ENCODE measurements at places on chromosomes 4 and X.

GRCh38 chr4:122906859-122907305 is 15.5 kb downstream of the NUDT6 start:
- DNase-seq: no peak

DNA sequence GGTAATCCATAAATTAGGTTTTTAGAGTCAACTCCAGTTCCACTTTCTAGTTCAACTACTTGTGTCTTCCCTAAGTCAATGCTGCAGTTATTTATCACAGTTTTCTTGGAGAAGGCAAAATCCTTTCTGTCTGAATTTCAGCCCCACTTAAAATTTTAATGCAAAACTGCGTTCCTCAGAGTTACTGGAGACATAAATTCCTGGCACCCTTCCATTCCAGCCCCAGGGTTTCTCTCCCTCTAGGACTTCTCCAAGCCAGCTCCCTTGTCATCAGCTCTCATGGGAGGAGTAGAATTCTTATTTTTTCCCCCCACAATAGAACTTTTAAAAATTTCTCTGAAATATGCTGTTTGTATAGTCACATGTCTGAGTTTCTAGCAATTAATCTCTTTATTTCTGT is 50.6 kb upstream of the PHOX2B start:
- DNase-seq: no peak

DNA sequence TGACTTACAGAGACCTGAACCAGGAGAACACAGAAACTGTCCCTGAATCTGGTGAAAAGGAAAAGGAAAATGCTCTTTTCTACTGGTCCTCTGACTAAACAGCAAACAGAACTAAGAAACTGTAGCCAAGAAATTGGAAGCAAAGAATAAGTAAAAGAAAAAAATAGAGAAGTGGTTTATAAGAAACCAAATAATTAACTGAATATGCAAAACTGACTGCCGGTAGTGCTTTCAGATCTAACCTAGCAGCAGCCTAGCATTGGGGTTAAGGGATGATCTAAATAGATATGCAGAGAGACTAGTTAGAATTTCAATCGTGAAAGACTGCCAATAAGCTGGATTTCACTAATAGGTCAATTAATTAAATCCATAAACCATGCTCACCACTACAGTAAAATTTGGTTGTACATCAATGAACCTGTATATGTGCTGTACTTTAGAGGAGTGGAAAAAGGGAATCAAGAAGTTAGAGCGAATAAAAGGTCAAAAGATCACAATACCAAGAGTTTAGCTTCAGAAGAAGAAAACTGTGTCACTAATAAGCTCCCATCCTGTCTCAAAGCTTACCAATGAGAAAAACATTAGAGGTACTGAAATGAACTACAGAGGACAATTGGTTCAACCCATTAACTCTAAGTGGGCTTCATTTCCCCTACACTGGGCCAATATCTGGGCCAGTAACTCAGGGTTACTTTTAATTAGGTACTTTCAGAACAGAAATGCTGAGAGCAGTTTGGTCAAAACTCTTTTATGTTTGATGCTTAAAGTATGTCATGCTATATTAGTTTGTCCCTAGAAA is 53.6 kb downstream of the KLHL13 start:
- no peak for DNase-seq

GRCh38 chr4:67521506-67521905 is 23.8 kb downstream of the CENPC start:
- no peak for DNase-seq

GRCh38 chr4:31702326-31702725 is 982.2 kb downstream of the PCDH7 start:
- no peak for DNase-seq

DNA sequence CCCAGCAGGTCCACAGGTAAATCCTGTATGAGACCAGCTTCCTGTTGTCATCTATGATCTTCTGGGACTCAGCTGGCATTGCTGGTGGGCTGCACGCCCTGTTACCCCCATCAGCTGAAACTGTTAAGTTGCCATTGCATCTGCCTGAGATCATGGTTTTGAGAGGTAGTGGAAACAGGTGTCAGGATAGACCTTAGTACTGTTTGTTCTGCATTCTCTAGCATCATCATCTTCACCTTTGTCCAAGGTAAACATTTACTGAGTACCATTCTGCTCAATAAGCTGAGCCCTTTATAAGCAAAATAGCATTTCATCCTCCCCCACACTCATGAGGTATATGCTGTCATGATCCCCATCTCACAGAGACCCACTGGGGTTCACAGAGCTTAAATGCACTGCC is 42.9 kb upstream of the PROM1 start:
- DNase-seq: no peak

GRCh38 chr4:6905516-6906445 is 3.8 kb upstream of the TBC1D14 start:
- no peak for DNase-seq

- no peak for DNase-seq
Observed at GRCh38 chr4:8837181-8837841, 34.3 kb downstream of the HMX1 start.

DNA sequence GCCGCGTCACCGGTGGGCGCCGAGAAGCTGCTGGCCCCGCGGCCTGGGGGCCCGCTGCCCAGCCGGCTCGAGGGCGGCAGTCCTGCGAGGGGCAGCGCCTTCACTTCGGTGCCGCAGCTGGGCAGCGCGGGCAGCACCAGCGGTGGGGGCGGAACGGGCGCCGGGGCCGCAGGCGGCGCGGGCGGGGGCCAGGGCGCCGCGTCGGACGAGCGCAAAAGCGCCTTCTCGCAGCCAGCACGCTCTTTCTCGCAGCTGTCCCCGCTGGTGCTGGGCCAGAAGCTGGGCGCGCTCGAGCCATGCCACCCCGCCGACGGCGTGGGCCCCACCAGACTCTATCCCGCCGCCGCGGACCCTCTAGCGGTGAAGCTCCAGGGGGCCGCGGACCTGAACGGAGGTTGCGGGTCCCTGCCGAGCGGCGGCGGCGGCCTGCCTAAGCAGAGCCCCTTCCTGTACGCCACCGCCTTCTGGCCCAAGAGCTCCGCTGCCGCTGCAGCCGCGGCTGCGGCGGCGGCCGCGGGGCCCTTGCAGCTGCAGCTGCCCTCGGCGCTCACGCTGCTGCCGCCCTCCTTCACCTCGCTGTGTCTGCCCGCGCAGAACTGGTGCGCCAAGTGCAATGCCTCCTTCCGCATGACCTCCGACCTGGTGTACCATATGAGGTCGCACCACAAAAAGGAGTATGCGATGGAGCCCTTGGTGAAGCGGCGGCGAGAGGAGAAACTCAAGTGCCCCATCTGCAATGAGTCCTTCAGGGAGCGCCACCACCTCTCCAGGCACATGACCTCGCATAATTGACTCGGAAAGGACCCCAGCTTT is 5.6 kb downstream of the PRDM8 start:
- no peak for DNase-seq

DNA sequence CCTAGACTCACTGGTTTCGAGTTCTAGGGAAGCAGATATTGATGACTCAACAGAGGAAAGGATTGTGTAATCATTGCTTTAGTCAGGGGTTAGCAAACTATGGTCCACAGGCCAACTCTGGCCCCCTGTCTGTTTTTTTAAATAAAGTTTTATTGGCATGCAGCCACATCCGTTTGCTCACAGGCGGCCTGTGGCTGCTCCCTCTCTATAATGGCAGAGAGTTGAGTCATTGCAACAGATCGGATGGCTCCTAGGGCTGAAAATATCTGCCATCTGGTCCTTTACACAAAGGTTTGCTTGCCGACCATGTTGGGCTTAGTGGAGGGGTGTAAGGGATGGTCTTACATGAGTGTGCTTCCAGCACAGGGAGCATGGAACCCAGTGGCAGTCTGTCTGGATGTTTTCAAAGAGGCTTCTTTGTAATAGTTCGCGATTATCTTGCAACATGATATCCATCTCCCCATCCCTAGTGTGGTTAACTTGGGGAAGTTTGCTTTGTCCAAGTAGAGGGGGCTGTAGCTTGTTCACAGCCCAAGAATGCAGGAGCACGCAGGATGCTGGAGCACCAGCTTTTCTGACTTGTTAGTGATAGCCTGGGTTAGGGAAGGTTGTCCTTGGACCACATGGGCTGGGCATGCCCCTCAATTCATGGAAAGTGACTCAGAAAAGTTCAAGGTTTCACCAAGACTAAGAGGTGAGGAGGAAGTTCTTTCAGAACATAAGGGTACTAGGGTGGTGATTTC is 59.3 kb upstream of the CLDN34 start:
- no peak for DNase-seq

GRCh38 chr4:53507671-53508286 is 83.5 kb downstream of the LNX1 start:
- DNase-seq: no peak

DNA sequence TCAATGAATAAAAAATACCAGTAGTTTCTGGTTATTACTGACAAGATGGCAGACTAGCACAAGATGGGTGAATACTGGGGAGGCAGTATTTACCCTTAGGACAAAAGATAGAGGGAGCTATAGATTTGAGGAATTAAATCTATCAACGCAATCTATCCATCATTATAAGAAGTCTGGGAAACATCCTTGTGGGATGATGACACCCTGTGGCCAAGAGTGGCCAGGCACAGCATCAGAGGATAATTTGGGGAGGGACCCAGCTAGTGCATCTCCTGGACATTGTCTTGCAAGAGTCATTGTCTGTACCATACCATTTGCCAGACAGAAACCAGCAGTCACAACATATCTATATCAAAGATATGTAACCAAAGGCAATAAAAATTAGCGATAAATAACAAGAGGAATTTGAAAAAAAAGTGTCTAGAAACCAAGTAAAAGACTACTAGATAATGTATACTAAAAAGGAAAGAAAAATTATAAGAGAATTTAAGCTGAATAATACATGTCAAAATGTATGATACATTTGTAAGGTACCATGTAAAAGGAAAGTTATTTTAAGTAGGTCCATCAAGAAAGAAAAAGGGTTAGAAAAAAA is 22.9 kb downstream of the KCTD8 start:
- no peak for DNase-seq

DNA sequence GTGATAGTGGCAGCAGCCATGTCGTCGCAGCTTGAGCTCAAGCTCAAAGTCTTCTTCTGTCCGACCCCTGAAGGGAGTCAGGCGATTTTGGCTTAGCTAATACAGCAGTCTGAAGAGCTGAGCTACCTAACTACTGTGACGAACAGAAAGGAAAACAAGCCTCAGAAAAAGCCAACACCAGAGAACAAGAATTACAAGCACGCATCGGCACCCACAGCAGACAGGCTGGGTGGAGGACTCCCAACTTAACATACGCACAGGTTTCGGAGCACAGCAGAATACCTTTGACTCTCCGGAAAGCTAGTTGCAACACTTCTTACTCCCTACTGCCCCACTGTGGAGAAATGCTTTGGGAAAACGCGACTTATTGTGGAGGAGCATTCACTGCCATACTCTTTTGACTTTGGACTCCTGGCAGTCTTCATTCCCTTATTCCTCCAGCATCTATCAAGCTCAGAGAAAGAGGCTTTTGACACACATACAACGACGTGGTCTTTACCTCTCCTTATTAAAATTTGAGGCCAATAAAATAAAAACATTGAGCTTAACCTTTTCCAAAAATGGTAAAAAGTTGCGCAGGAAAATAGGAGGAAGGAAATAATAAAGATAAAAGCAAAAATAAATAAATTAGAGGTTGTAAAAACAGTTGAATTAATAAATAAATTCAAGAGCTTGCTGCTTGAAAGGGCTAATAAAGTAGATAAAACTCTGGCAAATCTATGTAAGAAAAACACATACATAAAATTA is 41.3 kb upstream of the GPC3 start:
- DNase-seq: no peak
